OCI-LY7 (cell line): ENCODE measurements at places on chromosomes 3 and 15.
A peak's percentile ranks its signal among the peaks of the same experiment; 100 is the strongest.

GRCh38 chr3:66276705-66277274, 56.0 kb downstream of the SLC25A26 start:
- DNase-seq, result peak; percentile 77

GRCh38 chr3:152197937-152198336, 70.8 kb upstream of the MBNL1 start:
- DNase-seq, result peak; percentile 43

DNA sequence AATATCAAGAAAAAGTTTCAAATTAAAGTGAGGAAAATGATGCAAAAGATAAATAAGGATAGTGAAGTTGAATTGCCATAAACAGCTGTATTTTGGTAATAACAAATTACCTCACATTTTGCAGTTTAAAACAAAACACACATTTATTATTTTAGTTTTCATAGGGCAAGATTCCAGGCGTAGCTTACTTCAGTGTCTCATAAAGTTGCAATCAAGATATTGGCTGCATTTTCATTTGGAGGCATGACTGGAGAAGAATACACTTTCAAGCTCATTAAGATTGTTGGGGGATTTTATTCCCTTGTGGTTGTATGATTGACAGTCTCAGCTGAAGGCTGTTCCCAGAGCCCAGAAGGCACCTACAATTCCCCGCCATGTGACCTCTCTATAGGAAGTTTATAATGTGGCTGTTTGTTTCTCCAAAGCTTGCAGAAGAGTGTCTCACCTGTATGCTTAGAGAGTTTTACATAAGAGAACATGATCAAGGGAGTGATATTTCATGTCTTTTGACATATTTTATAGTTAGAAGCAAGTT, 151.4 kb downstream of the OTOL1 start:
- DNase-seq, result no peak

GRCh38 chr15:95609096-95609495, 721.4 kb upstream of the NR2F2 start:
- no peak for DNase-seq

GRCh38 chr3:4021162-4021561, 221.9 kb downstream of the LRRN1 start:
- no peak for DNase-seq

DNA sequence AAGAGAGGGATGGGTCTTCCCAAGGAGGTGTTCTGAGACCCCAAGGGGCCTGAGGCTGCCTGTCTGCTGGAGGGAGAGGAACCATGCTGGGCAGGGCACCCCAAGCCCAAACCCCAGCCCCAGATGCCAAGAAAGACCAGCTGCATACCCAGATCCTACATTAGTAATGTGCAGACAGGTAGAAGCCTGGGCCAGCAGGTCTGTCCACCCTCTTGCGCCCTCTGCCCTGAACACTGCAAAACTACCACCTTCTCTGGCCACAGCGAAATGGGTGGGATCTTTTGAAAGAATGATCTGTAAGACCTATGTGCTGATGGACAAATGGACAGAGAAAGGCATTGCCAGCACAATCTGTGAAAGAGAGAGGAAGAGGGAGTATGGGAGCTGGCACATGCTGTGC, 283.2 kb downstream of the EPHB1 start:
- DNase-seq, result no peak

DNA sequence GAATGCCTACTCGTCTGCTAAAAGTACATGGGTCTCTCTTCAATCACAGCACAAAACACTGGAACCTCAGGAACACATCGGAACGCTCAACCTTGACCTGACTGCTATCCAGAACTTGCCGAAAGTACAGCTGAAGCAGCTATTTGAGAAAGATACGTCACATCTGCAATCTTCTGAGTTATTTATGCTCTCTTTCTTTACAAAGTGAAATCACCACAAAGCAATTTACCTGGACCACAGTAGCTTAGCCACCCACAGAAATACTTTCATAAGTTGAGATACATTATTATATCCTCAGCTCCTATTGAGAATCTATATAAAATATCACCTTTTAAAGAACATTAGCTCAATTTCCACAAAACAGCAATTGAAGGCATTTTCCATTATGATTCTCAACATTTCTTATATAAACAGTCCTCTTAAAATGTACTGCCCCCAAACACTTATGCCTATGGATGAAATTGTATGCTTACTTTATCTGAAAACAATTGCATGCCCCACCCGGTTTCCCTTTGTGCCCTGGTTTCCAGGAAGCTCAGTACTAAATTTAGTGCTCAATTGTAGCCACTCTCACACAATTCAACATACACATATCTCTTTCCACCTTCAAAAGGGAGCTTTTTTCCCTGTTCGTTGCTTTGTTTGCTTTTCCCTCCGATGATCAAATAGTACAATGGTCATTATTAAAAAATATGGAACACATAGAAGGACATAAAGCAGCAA, 31.8 kb downstream of the HEG1 start:
- no peak for DNase-seq

GRCh38 chr3:134642445-134643149, 8.2 kb downstream of the KY start:
- DNase-seq, result no peak

- no peak for DNase-seq
These were observed 32.0 kb upstream of the BOC start for GRCh38 chr3:113179235-113179824.

- DNase-seq, result no peak
These were observed 32.2 kb upstream of the GUCA1C start for GRCh38 chr3:108985844-108986243.

GRCh38 chr15:86572368-86572841, 492.7 kb downstream of the AGBL1 start:
- DNase-seq, result no peak

DNA sequence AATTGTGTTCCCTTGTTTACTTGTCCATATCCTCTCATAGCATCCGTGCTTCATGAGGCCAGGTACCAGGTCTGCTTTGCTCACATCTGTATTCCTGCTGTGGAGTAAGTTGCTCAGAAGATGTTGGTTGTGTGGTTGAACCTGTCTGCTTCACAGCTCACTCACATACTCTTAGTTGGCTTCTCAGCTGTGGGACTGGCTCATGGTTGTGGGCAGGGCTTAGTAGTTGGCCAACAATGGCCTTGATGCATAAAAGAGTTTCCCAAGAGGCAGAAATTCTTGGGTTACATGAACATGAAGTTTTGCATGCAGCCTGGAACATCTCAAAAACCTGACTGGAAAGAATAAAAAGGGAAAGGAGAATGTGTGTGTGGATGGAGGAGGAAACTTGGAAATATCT, 17.0 kb downstream of the CELF6 start:
- DNase-seq, result no peak

DNA sequence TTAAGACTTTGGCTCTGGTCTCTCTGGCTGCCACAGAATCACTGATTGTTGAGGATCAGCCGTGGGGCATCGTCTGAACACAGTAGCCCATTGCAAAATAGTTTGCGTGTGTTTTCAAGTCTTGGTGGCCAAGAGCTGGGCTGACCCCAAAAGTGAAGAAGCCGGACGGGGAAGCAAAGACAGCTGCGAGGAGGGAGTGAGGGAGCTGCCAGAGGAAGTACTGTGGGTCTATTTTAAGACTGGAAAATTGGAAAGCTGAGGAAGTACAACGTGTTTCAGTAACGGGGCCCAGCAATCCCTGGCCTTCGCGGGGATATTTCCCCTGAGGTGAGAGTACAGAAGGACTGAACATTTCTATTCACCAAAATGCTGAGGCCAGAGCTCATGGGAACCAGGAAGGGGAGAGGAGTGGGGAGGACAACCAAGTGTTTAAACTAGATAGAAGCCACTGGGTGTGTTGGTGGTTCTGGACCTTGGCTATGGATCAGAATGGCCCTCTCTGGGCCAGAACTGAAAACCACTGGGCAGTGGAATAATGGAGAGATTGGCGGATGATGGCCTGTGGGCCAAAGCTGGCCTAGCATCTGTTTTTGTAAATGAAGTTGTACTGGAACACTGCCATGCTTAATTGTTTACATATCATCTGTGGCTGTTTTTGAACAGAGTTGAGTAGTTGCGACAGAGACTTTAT, 34.1 kb upstream of the LIMD1 start:
- no peak for DNase-seq

DNA sequence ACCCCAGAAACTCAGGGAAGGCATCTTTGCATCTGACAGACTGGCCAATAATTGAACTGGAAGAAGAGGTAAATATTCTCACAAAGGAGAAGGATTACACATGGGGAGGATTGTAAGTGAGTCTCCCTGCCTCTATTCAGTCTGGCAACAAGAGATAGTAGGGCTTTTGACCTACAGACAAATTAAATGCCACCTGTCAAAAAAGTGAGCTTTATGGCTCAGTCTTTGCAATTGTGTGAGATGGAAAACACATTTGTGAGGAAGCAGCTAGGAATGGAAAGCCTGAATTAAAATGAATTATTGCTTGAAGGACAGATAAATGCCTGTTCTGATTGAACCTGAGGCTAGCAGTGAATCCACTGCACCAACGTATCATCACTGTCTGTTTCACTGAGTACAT, 173.3 kb upstream of the GOLIM4 start:
- no peak for DNase-seq

- no peak for DNase-seq
These were observed 86.3 kb downstream of the FBXL22 start for GRCh38 chr15:63683343-63683951.

GRCh38 chr15:66885281-66885915, 180.0 kb upstream of the SMAD3 start:
- DNase-seq, result no peak

DNA sequence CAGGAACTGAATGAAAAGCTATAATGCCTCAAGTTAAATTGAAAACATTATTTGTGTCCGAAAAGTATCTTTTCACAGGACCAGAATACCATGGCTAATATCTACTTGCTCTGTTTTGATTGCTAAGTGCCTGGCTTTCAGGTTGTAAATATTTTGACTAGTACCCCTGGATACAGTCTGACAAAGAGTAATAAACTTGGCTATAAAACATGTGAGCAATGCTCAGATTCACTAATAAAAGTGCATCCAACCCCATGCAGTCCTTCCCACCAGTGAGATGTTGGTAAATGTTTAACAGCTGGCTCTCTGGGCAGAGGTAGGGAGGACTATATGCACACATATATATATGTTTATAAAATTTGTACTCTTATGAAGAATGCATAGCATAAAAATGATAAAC, 281.8 kb upstream of the TGFBR2 start:
- DNase-seq, result no peak

GRCh38 chr3:10549617-10550230, 44.3 kb upstream of the ATP2B2 start:
- no peak for DNase-seq

GRCh38 chr15:39657668-39658067, 76.8 kb downstream of the THBS1 start:
- no peak for DNase-seq

DNA sequence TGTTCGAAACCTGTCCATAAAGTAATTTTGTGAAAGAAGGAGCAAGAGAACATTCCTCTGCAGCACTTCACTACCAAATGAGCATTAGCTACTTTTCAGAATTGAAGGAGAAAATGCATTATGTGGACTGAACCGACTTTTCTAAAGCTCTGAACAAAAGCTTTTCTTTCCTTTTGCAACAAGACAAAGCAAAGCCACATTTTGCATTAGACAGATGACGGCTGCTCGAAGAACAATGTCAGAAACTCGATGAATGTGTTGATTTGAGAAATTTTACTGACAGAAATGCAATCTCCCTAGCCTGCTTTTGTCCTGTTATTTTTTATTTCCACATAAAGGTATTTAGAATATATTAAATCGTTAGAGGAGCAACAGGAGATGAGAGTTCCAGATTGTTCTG, 44.4 kb downstream of the AGTR1 start:
- DNase-seq, result no peak

DNA sequence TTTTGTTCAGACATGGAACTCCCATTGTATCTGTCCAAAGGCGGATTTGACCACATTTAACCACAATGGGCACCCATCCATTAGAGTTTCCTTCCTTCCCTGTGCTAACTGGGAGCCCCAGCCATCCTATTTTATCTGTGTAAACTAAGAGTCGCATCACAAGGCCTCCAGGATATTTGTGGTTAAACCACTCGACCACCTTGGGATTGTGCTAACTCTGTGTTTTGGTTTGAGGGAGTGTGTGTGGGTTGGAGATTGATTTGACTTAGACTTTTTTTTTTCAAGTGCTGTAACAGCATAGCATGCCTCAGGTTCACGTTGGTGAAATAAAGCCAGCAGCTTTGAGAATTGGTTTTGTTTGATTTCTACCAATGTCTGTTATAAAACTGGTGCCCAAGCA, 100.4 kb upstream of the TP63 start:
- no peak for DNase-seq

- no peak for DNase-seq
These were observed 8.7 kb downstream of the ZDHHC19 start for GRCh38 chr3:196202516-196202970.

DNA sequence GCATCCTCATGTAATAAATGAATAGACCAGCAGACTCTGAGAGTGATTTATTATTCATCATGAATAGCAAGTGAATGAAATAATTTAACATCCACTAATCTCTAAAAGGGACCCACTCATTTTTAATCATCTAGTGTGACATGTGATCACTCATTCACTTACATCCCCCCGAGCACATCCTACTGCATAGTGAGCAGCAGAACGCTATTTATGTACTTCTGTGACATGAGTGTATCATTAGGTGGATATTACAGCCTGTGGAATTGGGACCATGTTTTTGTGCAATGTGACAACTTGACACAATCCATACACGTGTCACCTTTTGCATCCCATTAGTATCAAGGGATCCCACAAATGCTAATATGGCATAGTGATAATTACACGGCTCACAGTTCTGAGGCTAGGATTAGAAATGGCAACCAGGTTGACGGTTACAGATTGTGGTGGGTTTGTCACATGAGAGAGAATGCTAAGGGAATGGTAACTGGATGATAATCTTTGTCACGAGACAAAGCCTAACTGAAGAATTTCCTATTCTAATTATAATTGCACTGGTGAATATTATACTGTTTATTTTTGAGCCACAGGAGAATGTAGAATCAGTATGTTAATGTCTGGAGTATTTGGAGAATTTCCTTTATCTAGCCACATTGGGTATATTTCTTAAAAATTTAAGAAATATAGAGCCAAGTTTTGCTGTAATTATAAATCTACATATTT, 595.2 kb upstream of the TBL1XR1 start:
- DNase-seq, result no peak

DNA sequence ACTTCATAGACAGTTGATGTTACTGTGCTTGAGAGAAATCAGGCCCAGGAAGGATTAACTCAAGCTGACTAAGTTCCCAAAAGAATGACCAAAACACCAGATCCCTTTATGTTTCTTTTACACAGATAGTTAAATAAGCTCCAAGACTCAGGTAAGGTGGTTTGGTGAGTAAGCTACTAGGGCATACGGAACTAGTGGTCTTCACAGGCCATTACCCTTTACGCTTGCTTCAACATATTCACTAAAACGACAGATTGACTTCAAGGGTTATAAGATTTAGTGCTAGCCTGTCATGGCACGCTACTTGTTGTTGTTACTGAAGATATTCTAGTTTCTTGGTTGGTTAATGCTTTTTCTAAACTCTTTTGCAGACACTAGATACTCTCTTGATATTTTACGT, 369.3 kb downstream of the LPP start:
- no peak for DNase-seq

- no peak for DNase-seq
These were observed 5.2 kb upstream of the TBC1D2B start for GRCh38 chr15:78082743-78083110.
